ENCODE measurements at places on chromosomes 2 and 18. TPM values are rescaled to one million over a fixed set of nuclear protein-coding genes. Genes with fewer than 3 reads are reported as not detected.

Gene MYO3B
- 3.1 TPM for polyA plus RNA-seq

Gene SERPINB10
- polyA plus RNA-seq: 0.21 TPM

Gene ASB18
- polyA plus RNA-seq: not detected

Gene ATRAID
- polyA plus RNA-seq: 125 TPM

Gene GAREM1
- polyA plus RNA-seq: 13.7 TPM

Gene EVX2
- polyA plus RNA-seq: not detected

Gene SP110
- polyA plus RNA-seq: 27.6 TPM

Gene FAM228B
- polyA plus RNA-seq: 27.3 TPM

Gene FAM237A
- polyA plus RNA-seq: not detected

Gene ALLC
- polyA plus RNA-seq: not detected

Gene MALL
- polyA plus RNA-seq: 50.3 TPM

Gene DUSP19
- polyA plus RNA-seq: 6.1 TPM

Gene PKDCC
- 188 TPM for polyA plus RNA-seq

Gene SOWAHC
- polyA plus RNA-seq: 13.5 TPM

Gene CYP27A1
- polyA plus RNA-seq: 22.9 TPM

Gene ANKRD29
- polyA plus RNA-seq: 38.0 TPM

Gene LYG2
- 0.69 TPM for polyA plus RNA-seq

Gene ALK
- 0.03 TPM for polyA plus RNA-seq

Gene DSEL
- polyA plus RNA-seq: 4.3 TPM

Gene PLGLB2
- polyA plus RNA-seq: 4.3 TPM

Gene CCDC195
- not detected for polyA plus RNA-seq

Gene PLCD4
- 8.8 TPM for polyA plus RNA-seq

Gene NTSR2
- not detected for polyA plus RNA-seq

Gene HAT1
- 63.6 TPM for polyA plus RNA-seq

Gene PLA2R1
- polyA plus RNA-seq: 7.1 TPM

Gene GPR17
- 1.3 TPM for polyA plus RNA-seq

Gene SLC9A4
- polyA plus RNA-seq: not detected

Gene PJVK
- polyA plus RNA-seq: 12.1 TPM

Gene FLACC1
- polyA plus RNA-seq: 4.1 TPM

Gene SOX11
- 46.3 TPM for polyA plus RNA-seq

Gene CKAP2L
- 35.9 TPM for polyA plus RNA-seq

Gene PFN4
- 2.7 TPM for polyA plus RNA-seq

Gene RAX
- polyA plus RNA-seq: not detected

Gene IL1RL1
- polyA plus RNA-seq: 0.24 TPM

Gene PARD6G
- polyA plus RNA-seq: 20.4 TPM

Gene SERPINB4
- not detected for polyA plus RNA-seq

Gene CDH19
- 0.21 TPM for polyA plus RNA-seq

Gene CPO
- polyA plus RNA-seq: 0.40 TPM

Gene TCF7L1
- 62.1 TPM for polyA plus RNA-seq

Gene ATAD2B
- 16.7 TPM for polyA plus RNA-seq

Gene TNS1
- polyA plus RNA-seq: 120 TPM

Gene ADRA2B
- 1.2 TPM for polyA plus RNA-seq

Gene NEU2
- polyA plus RNA-seq: not detected

Gene ERBB4
- 1.2 TPM for polyA plus RNA-seq

Gene REEP1
- 19.4 TPM for polyA plus RNA-seq

Gene AKAIN1
- polyA plus RNA-seq: not detected

Gene TANC1
- polyA plus RNA-seq: 55.8 TPM

Gene CFC1
- polyA plus RNA-seq: 11.2 TPM

Gene SPHKAP
- 1.6 TPM for polyA plus RNA-seq
